Regular cardiac myocyte (primary cell): ENCODE measurements at places on chromosomes 3 and 15. TPM values are rescaled to one million over a fixed set of nuclear protein-coding genes. Genes with fewer than 3 reads are reported as not detected.

HYAL1 gene
- total RNA-seq, result 0.96 and 2.5 TPM in 2 replicates

GOLGA6B gene
- under 0.01 TPM in 1 of 2 replicates, not detected in the other for total RNA-seq

TPRG1 gene
- total RNA-seq, result 0.38 and 0.56 TPM in 2 replicates

ABHD14A gene
- 6.5 and 16.6 TPM in 2 replicates for total RNA-seq

RBP2 gene
- not detected in 2 replicates for total RNA-seq

ADAMTS7 gene
- 12.8 and 18.6 TPM in 2 replicates for total RNA-seq

FSIP1 gene
- 1.3 and 2.8 TPM in 2 replicates for total RNA-seq
